IgD-negative memory B cell (primary cell): ENCODE measurements at places on chromosomes 6 and 20. TPM values are rescaled to one million over a fixed set of nuclear protein-coding genes. Genes with fewer than 3 reads are reported as not detected.

SPATS1 gene
- polyA plus RNA-seq, result not detected

DHX35 gene
- 5.9 TPM for polyA plus RNA-seq

FAXC gene
- polyA plus RNA-seq, result not detected

SIRPB1 gene
- 2.0 TPM for polyA plus RNA-seq

SAPCD1 gene
- polyA plus RNA-seq, result not detected

TRIM10 gene
- not detected for polyA plus RNA-seq

PRDM13 gene
- not detected for polyA plus RNA-seq

ZC3H12D gene
- polyA plus RNA-seq, result 8.2 TPM

PTCHD4 gene
- polyA plus RNA-seq, result not detected

RAB32 gene
- 0.68 TPM for polyA plus RNA-seq

SYTL3 gene
- polyA plus RNA-seq, result 1.8 TPM

ARMH2 gene
- polyA plus RNA-seq, result 0.50 TPM

MCUR1 gene
- polyA plus RNA-seq, result 18.0 TPM

GPR6 gene
- not detected for polyA plus RNA-seq

CTAGE9 gene
- polyA plus RNA-seq, result not detected

KIAA0408 gene
- 0.76 TPM for polyA plus RNA-seq

CCN2 gene
- polyA plus RNA-seq, result not detected

PPIL6 gene
- polyA plus RNA-seq, result 1.1 TPM

POM121L2 gene
- not detected for polyA plus RNA-seq

HTR1E gene
- polyA plus RNA-seq, result not detected

SAYSD1 gene
- polyA plus RNA-seq, result 16.1 TPM

C20orf144 gene
- not detected for polyA plus RNA-seq

PIGU gene
- 19.8 TPM for polyA plus RNA-seq

TUBB2A gene
- polyA plus RNA-seq, result 12.8 TPM

SRSF12 gene
- polyA plus RNA-seq, result 0.41 TPM

RBBP8NL gene
- polyA plus RNA-seq, result not detected

TMEM74B gene
- polyA plus RNA-seq, result 0.80 TPM

CFB gene
- polyA plus RNA-seq, result not detected

ATP6V1G2 gene
- polyA plus RNA-seq, result 0.53 TPM

VGLL2 gene
- polyA plus RNA-seq, result not detected

PTPRK gene
- polyA plus RNA-seq, result 10.2 TPM

HLA-DQB1 gene
- polyA plus RNA-seq, result 155 TPM

COL21A1 gene
- polyA plus RNA-seq, result not detected

ZNF391 gene
- polyA plus RNA-seq, result 2.1 TPM

LCA5 gene
- polyA plus RNA-seq, result 0.30 TPM

ZNF334 gene
- not detected for polyA plus RNA-seq

HSPA12B gene
- not detected for polyA plus RNA-seq

PCSK2 gene
- polyA plus RNA-seq, result not detected

MUC21 gene
- polyA plus RNA-seq, result not detected

PPP1R16B gene
- polyA plus RNA-seq, result 68.0 TPM

WFDC2 gene
- 2.2 TPM for polyA plus RNA-seq

MAS1 gene
- not detected for polyA plus RNA-seq

CRISP2 gene
- polyA plus RNA-seq, result not detected

THBD gene
- polyA plus RNA-seq, result not detected

EEF1E1 gene
- polyA plus RNA-seq, result 54.9 TPM

KCNG1 gene
- 3.3 TPM for polyA plus RNA-seq

EBF4 gene
- polyA plus RNA-seq, result 1.1 TPM

PRKN gene
- 0.55 TPM for polyA plus RNA-seq

BTNL2 gene
- polyA plus RNA-seq, result not detected

MEP1A gene
- polyA plus RNA-seq, result not detected

LAMA5 gene
- 10.1 TPM for polyA plus RNA-seq

PBOV1 gene
- polyA plus RNA-seq, result not detected

IL17A gene
- not detected for polyA plus RNA-seq

PLTP gene
- 1.3 TPM for polyA plus RNA-seq

SLC2A10 gene
- polyA plus RNA-seq, result not detected

MTFR2 gene
- 1.5 TPM for polyA plus RNA-seq

WFDC10B gene
- not detected for polyA plus RNA-seq
